T-helper 22 cell (primary cell): ENCODE measurements at places on chromosomes 6 and 20.

- no peak for DNase-seq
Observed at GRCh38 chr6:36478051-36478526, 35.3 kb downstream of the KCTD20 start.

DNA sequence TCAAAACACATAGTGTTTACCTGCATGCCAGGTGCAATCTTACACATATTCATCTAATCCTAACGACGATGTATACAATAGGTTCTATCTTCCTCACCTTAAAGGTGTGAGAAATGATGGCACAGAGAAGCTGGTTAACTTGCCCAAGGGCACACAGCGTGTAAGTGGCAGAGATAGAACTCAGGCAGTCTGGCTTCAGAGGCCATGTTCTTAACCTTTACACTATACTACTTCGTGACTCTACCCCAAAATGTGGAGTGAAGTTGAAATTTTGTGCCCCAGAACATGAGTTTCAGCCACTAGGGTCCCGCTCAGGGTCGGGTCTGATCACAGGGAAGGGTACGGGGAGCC lies 584 bp downstream of the VPS52 start:
- no peak for DNase-seq

- no peak for DNase-seq
Observed at GRCh38 chr6:139533573-139534471, 159.4 kb upstream of the CITED2 start.

GRCh38 chr6:36487698-36488097 lies 44.9 kb downstream of the KCTD20 start:
- no peak for DNase-seq

GRCh38 chr6:20706238-20706938 lies 172.1 kb downstream of the CDKAL1 start:
- no peak for DNase-seq

GRCh38 chr6:84399003-84399402 lies 171.6 kb upstream of the CEP162 start:
- DNase-seq, result no peak

- no peak for DNase-seq
Observed at GRCh38 chr6:75997696-75998095, 74.8 kb downstream of the IMPG1 start.

DNA sequence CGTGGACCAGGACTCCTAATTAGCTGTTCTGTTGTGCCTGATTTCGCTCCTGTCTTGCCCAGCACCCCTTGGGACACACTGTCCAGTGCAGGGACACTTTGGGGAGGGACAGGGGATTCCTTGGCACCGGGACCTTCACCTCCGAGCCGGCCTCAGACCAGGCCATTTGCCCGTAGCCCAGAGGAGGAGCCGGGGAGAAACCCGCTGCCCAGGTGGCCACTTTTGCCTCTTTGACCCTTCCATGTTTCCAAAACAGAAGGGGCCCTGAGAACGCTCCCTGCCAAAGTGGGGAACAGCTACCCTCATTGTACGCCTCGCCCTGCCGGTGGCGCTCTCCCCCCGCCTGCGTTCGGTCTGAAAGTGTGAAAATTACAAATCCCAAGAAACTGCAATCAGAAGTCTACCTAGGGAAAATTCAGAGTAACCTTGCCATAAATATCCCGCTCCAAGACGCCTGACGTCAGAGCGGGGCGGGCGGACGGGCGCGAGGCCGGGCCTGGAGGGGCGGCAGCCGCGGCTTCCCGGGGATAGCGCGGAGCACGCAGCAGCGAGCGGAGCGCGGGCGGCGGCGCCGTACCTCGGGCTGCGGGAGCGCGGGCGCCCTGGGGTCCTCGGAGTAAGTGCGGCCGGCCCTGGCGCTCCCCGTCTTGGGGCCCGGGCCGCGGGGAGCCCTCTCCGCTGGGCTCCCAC lies at the start of gene DAAM2:
DAAM2 (plus strand) TSS at position 527 of the 690 bp plus-strand sequence. CDS start 63,927 bp downstream, outside the sequence.
- DNase-seq, result no peak
